ENCODE measurements at places on chromosomes 16 and 17.

GRCh38 chr17:75288770-75289114 lies 491 bp downstream of the SLC25A19 start:
- DNase-seq, result no peak

DNA sequence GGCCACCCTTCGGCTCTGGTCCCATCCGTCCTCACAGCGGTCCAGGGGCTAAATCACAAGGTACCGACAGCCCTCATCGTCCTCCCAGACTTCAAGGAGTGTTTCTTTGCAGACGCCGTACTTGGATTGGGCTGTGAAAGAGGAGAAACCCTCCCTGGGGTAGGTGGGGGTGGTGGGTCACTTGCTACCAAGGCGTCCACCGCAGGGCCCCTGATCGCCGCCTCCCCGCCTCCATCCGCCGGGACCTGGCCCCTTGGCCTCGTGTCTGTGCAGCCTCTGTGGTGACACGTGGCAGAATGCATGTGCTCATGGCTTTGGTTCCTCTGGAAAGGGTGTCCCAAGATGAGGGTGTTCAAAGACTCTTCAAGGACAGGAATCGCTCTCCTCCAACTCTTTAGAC lies 151.4 kb downstream of the BANP start:
- DNase-seq, result no peak

- DNase-seq, result no peak
Measured at GRCh38 chr17:2688351-2689342, 22.9 kb downstream of the CLUH start.

- DNase-seq, result no peak
Measured at GRCh38 chr17:69678206-69678605, 263.7 kb downstream of the MAP2K6 start.

DNA sequence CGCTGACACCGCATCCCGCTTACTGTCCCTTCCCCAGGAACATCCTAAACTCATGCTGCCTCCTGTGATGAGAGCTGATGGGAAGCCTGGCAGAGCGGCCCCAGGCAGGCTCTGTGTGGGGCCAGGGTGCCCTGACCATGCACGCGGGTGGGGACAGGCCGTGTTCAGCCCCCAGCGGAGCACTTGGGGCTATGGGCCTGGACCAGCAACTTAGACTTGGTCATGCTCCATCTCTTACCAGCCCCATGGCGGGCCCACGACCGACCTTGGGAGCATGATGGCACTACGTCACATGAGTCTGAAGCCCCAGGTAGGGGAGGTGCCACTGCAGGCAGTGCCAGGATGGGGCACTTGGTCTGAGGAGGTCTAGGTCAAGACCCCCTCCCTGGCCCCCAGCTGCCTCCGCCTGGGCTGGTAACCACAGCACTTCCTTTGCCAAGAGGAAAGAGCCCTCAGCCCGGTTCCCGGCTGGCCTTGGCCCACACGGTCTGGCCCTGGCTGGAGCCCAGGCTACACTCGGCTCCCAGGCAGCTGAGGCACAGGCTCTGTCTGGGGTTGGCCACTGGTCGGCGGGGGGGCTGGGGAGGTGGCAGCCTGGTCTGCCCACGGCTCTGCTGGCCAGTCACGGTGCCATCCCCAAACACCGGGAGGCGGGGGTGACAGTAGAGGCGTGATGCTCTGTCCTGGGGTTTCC lies 25.7 kb downstream of the BAHCC1 start:
- DNase-seq, result peak; percentile 85

DNA sequence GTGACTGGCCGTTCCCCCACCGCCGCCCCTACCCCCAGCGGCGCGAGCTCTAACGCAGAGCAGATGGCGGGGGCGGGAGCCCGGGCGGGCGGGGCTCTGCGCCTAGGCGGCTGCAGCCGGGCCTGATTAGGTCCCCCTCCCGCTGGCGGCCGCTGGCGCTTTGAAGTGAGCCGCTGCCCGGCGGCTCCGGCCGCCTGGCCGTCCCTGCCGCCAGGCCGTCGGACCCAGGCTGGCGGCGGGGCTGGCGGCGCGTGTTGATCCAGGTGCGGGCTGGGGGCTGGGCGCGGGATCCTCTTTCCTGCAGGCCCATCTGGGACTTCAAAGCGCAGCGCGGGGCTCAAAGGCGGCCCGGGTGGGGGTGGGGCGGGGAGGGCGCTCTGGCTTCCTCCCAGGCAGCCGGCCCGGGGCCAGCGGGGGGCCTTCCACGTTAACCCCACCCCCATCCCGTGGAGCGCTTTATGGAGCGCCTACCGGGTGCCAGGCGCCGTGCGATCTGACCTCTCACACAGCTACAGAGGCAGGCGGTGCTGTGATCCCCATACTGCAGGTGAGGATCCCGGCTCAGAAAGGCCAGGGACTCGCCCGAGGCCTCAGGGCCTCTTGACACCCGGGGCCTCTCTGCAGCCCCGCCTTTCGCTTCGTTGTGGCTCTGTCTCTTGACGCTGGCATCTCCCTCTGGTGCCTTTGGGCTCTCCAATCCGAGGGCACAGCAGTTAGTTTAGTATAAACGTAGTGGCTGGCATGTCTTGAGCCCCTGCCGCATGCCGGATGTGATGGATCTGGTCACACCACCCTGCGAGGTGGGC lies 80.0 kb upstream of the NKD1 start:
- peak; percentile 35 for DNase-seq

- no peak for DNase-seq
Measured at GRCh38 chr17:42766124-42766523, 5.1 kb downstream of the RAMP2 start.

- no peak for DNase-seq
Measured at GRCh38 chr17:80796430-80796861, 195.2 kb upstream of the CHMP6 start.

- DNase-seq, result peak; percentile 30
Measured at GRCh38 chr16:69820926-69821541, 58.9 kb downstream of the WWP2 start.
